Right renal cortex interstitium (tissue), 3 donors: ENCODE measurements at places on chromosomes 16 and 17.

DNA sequence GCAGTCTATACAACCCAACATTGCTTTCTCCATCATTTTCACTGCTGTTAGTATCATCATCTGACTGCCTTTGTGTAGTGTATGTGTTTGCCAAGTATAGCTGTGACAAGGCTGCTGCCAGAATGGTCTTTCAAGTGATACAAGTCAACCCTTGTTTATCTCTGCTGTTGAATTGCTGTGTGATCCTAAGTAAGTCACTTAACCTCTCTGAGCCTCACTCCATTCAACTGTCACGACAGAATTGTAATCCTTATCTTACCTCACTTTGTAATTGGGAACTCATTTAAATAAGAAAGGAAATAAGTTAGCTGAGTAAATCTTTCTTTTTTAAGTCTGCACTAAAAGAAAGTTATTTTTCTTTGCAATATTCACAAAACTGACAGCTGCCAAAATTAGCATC lies 340.6 kb downstream of the CA10 start:
- DNase-seq: no peak

GRCh38 chr16:15593235-15593634 lies 49.7 kb downstream of the MARF1 start:
- no peak for DNase-seq

DNA sequence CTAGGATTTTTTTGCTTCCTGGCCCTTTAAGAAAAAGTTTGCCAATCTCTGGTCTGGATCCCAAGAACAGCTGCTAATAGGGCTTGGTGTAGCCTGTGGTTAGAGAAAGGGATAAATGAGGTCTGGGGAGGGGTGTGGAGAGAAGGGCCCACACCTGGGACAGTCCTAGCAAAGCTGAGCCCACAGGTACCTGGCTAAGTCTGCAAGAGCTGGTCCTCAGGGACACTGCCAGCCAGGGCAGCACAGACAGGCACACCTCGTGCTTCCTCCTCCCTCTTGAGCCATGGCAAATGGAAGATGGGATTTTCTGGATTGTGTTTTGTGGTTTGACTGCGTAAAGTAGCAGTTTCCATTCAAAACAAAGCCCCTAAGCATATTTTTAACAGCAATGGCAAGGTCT lies 217.5 kb downstream of the SOX9 start:
- DNase-seq: no peak

GRCh38 chr16:88651989-88652761 lies 1.3 kb upstream of the CYBA start:
- no peak for DNase-seq

- no peak for DNase-seq
Measured at GRCh38 chr17:32907583-32907982, 20.4 kb upstream of the TMEM98 start.

- no peak for DNase-seq
Measured at GRCh38 chr16:89268585-89268984, 51.1 kb downstream of the ZNF778 start.

- DNase-seq: no peak
Measured at GRCh38 chr16:82236875-82237274, 66.9 kb upstream of the MPHOSPH6 start.

GRCh38 chr17:55742272-55743102 lies 8.4 kb upstream of the PCTP start:
- no peak for DNase-seq

DNA sequence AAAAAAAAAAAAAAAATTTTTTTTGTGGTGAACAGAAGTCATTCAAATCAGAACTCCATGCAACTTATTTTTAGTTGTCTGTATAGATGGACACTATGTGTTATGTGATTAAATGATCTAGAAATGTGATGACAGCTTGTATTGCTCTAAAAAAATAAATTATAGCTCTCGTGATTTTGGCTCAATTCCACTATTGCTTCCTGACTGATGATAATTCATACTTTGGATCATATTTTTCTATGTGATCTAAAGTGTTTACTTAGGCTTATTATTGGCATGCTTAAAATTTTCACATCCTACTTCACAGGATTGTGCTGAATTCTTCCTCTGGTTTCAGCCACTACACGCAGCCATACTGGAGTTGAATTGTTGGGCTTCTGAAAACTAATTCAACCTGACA lies 76.8 kb downstream of the RPGRIP1L start:
- DNase-seq: no peak

DNA sequence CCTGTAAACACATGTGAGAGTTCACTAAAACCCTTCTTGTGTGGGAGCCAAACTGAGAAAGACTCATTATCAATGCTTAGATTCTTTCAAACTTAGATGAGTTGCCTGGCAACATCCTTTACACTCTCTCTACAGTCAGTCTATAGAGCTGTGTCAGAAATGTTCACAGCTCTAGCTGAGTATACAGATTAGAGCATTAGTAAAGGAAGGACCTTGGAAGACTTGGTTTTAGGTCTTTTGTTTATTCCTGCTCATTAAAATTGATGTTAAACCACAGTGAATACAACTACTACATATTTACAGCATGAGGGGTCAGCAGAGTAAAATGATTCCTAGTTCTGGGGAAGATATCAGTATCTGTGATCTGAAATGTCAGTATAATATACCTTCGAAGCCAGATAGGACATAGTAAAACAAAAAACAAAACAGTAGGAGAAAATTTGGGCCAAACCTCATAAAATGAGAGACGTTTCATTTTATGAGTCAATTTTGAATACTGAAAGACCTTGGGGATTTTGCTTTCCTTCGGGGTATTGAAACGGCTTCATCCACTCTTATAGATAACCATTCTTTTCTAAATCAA lies 186.0 kb downstream of the TANC2 start:
- no peak for DNase-seq

DNA sequence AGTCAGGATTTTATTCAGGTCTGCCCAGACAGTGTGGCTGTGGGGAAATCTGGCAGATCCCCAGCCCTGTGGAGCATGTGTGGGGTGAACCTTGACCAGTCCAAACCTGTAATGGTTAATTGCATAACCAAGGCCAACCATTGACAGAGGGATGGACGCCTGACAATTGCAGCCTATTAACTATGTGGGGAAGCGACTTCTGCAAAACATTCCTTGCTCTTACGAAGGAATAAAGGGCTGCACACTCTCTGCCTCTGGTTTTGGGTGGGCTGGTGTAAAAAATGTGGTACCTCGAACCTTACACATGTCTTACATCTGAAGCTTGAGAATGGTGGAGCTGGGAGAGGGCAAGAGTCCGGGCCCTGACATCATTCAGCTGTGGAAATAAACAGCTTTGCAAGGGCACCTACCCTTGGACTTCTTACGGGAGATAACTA lies 35.8 kb downstream of the MAF start:
- no peak for DNase-seq

DNA sequence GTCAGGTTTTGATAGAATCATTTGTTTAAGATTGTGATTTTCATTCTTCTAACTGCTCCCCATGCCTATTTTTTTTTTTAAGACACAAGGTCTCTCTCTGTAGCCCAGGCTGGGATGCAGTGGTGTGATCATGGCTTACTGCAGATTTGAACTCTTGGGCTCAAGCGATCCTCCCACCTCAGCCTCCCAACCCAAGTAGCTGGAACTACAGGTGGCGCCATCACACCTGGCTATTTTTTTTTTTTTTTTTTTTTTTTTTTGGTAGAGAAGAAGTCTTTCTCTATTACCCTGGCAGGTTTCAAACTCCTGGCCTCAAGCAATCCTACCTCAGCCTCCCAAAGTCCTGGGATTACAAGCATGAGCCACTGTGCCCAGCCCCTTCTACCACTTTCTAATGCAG lies 223.3 kb downstream of the CBLN1 start:
- no peak for DNase-seq

DNA sequence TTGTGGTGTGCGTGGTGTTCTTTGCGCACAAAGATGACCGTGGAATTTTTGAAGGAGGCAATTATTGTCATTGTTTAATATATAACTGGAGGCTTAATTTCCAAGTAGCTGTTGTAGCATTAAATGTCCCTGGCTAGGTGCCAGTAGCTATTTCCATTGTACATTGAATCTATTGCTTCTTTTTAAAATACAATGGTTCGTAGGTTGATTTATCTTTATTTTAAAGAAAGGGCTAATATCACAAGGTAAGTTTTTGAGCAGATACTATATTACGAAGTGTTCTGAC lies 127.1 kb downstream of the RPTOR start:
- DNase-seq: no peak

DNA sequence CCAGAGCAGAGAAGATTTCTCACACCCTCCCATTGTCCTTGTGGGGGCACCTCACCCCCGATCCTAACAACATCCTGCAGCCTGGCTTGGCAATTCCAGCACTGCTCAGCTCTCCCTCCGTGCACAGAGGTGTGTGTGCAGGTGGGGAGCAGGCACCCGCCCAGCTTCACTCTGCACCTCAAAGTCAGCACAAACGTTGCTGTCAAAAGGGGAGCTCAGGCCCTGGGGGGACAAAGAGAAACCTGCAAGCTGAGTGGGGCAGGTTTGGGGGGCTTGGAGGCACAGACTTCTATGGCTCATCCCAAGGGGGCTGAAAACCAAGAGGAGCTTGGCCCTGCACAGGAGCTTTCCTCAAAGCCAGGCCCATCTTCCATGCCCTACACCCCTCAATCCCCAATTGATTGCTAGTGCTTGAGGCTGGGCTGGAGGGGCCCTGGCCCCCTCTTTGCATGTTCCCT lies 231.9 kb upstream of the TNRC6C start:
- DNase-seq: no peak

- no peak for DNase-seq
Measured at GRCh38 chr17:15398291-15398690, 56.9 kb upstream of the TEKT3 start.

DNA sequence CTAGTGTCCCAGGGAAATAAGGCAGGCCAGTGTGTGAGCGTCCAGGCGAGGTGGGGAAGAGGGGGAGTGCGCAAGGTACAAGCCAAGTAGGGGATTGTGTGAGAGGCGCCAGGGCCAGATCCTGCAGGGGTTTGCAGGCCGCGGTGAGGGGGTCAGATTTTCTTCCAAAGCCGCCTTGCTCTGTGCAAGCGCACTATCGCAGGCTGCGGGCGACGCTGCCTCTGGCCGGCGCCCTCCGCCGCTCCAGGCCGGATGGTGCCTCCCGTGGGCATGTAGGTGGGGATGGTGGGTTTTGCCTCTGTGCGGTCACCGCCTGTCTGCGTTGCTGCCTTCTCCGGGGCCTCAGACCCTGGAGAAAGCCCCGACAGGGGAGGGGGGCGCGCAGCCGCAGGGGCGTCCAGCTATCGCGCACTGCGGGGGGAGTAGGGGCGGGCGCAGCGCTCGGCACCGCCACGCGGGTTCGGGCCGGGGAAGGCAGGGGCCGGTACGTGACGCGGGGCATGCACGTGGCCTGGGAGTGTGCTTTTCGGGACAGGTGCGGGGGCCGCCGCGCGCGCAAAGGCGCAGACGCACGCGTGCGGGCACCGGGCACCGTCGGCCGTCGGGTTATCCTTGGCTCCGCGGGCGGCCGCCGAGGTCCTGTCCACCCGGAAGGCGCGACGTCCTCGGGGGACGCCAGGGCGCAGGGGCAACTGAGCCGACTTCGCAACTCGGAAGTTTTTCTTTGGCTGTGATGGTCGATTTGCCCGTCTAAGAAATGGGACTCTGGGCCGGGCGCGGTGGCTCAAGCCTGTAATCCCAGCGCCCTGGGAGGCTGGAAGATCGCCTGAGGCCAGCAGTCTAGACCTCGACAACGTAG lies 1.1 kb upstream of the HAPSTR1 start:
- no peak for DNase-seq

DNA sequence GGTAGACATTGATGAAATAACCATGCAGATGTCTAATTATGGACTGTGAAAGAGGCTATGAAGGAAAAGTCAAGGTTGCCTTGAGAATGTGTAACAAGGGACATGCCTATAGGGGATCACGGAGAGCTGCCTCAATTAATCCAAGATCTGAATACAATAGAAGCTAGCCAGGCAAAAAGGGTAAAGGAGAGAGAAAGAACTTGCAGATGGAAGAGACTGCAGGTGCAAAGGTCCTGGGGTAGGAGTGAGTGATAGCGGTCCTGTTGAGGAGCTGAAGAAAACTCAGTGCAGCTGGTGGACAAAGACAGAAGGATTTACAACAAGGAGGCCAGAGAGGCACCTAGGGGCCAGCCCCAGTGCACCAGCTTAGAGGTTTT lies 15.9 kb upstream of the TNS4 start:
- DNase-seq: no peak

DNA sequence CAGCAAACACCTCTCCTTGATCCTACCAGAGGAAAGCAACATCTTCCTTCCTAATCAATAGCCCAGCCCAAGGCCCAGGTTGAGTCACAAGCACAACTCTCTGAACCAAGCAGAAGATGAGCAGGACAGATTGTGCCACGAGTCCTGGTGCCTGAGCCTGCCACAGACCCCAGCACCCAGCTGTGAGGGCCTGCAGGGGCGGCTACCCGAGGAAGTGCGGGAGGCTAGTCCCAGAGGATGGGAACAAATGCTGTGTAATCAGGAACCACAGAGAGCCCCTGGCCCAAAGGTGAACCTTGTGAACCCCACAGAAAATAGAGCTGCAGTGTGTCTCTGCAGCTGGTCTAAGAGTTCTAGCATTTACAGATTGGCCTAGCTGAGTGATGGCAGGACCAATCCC lies 126.8 kb upstream of the HSBP1 start:
- no peak for DNase-seq

DNA sequence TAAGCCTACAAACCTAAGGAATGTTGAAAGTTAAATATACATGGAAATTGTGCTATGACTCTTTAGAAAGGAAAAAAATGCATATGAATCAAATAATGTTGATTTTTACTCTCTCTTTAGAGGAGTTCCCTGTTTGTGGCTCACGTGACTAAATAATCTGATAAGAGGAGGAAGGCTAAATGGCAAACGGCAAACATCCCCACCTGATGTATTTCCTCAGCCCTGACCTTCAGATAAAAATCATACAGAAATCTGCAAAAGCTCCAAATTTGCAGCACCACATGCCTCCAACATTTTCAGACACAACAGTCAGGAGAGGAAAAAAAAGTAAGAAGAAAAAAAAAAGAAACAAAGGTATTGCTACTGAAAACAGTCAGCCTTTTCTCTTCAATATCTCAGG lies 423.0 kb upstream of the PSMD7 start:
- DNase-seq: no peak

GRCh38 chr16:10754941-10755340 lies 11.3 kb downstream of the NUBP1 start:
- no peak for DNase-seq

GRCh38 chr17:64500862-64501765 lies 4.3 kb upstream of the POLG2 start:
- no peak for DNase-seq

GRCh38 chr16:52652033-52652432 lies 105.1 kb upstream of the TOX3 start:
- DNase-seq: no peak

GRCh38 chr17:6530324-6530920 lies 25.9 kb downstream of the PITPNM3 start:
- DNase-seq: no peak
